T1000 (cell line): ENCODE measurements at places on chromosomes 5 and 9.

GRCh38 chr9:123450996-123451395 is 95.0 kb downstream of the CRB2 start:
- no peak for DNase-seq

DNA sequence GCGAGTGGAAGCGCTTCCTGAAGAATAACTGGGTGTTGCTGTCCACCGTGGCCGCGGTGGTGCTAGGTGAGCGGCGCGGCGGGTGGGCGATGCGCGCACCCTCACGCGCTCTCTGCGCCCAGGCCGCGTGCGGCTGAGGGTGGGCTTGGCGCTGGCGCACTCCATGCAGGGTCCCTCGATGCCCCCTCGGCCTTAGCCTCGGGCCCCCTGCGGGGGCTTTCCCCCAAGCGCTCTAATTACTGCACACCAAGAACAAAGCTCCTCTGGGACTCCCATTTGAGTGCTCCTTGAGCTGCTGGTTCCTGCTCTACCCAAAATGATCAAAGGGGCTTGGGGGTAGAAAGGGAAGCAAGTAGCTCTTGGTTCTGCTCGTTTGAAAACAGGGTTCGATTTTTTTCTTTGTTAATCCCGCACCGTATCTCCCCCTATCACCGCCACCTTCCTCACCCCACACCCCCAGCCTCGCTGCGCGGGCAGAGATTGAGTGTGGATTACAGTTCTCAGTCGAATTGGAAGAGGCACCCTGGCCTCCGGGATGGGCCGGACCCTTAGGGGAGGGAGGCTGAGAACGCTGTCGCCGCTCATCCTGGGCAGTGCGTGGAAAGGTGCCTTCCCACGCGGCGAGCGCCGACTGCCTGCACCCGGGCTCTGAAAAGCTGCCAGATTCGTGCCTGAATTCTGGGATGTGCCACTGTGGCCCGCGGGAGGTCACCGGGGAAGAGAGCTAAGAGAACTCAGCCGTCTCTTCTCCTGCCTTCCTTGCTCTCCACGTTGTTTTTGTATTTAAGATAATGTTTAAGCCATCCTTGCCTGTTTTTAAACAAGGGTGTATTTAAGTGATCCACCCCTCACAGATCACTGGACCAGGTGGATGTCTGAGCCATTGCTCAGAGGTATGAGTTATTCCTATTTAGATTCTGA is 697 bp downstream of the SLC1A1 start:
- DNase-seq, result no peak

DNA sequence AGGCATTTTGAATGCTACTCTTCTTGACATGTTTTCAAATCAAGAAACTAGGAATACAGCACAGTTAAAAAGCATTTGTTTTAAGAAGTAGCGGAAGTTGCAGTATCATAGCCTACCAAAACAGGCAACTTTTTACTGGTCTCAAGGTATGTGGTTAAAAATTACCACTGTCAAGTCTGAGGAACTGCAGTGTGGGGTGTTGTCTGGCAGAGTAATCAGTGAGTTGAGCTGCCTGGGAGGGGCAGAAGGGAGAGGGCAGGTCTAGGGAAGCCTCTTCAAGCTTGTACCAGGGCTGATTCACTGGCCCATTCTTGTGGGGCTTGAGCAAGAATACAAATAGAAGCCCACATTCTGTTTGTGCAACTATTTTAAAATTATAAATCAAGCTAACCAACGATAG is 42.4 kb upstream of the SV2C start:
- DNase-seq, result no peak

DNA sequence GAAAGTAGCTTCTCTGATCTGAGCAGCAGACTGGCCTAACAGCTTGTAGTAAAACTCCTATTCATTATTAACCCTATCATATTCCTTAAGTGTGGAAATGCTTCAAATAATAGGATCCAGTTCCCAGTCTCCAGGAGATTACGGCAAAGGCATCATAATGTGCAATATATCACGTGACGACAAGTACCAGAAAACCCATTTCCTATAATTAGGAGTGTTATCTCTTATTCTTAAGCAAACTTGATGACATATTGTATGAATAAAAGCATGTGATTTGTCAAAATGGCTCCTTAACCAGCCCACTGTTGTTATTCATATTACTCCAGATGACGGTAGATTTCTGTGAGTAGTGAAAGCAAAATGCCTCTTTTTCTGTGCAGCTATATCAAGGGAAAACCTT is 2.9 kb downstream of the SV2C start:
- DNase-seq, result no peak

DNA sequence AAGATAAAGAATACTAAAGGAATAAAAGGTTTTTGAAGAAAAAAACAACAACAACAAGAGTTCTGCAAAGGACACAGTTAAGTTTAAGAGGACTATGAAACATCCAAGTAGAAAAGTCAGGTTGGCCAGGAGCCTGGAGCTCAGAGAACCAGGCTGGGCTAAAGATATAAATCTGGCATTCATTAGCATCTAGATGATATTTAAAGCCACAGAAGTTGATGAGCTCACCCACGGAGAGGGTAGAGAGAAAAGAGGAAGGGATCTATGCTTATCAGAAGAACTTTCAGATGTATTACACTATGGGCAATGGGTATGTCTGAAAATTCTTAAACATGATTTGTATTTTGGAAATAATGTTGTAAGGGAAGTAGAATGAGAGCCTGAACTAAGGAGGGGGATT is 9.9 kb downstream of the MIER3 start:
- DNase-seq, result no peak

GRCh38 chr5:140108093-140109017 is 5.6 kb upstream of the PURA start:
- DNase-seq, result no peak

DNA sequence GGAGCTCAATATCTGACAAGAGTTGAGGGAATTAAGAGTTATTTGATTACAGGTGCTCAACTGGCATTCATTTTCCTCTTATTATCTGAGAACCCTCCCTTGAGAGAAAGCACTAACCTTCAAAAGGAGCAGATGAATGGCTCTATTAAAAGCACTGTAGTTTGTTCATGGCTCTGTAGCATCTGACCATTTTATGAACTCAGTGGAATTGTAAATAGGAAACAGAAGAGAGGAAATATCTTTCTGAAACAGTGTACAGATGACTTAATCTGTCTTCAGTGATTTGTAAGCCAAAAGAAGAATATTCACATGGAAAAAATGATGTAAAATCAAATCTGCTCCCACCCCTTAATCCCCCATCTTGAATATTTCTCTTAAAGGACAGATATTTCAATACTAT is 810.4 kb upstream of the GRAMD2B start:
- no peak for DNase-seq

DNA sequence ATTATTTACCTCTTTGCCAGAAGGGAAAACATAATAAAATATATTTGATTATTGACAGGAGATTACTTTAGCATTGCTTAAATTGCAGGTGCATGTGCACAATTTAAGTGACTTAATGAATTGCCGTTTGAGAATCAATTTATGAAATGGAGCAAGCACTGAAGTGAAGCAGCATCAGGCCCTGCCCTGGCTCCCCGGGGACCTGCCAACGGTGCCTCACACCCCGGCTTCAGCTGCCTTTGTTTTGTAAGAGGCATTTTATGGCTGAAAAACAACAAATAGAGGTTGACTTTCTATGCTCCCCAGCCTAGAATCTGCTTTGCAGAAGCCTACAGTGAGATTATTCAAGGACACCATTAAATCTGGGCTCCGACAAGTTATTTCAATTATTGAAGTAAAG is 359.1 kb upstream of the IRX4 start:
- no peak for DNase-seq
